CD4-positive, alpha-beta T cell treated with Interleukin-1 beta for 1 hour (primary cell): ENCODE measurements at places on chromosomes 1 and 21.

GRCh38 chr1:241240069-241240468 lies 116.9 kb downstream of the RGS7 start:
- no peak for DNase-seq

DNA sequence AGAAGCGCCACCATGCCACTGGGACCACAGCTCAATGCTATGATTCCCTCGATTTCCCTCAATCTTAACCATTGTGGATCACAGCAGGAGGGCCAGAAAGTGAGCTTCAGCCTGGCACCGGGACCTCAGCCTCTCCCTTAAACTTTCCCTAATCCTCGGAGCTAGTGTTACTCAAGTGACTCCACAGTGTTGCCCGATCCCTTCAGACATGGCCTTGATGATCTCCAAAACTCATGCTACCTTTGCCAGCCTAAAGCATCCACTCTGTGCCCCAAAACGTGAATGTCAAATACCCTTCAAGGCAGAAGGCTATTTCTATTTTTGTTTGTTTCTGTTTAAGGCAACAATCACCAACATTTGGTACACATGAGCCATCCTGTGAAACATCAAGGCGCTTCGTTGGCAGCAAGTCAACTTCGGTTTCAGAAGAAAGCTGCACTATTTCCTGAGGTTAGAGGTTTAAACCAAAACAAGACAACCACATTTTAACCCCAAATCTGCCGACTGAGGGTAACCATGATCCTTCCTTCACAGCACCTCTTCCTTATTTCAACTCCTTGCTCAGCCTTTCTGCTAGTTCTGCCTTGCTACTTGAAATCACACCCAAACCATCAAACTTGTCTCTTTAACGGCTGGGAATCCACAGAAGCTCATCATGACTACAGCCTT lies 94.4 kb upstream of the KRTAP19-8 start:
- peak; percentile 63 for DNase-seq

DNA sequence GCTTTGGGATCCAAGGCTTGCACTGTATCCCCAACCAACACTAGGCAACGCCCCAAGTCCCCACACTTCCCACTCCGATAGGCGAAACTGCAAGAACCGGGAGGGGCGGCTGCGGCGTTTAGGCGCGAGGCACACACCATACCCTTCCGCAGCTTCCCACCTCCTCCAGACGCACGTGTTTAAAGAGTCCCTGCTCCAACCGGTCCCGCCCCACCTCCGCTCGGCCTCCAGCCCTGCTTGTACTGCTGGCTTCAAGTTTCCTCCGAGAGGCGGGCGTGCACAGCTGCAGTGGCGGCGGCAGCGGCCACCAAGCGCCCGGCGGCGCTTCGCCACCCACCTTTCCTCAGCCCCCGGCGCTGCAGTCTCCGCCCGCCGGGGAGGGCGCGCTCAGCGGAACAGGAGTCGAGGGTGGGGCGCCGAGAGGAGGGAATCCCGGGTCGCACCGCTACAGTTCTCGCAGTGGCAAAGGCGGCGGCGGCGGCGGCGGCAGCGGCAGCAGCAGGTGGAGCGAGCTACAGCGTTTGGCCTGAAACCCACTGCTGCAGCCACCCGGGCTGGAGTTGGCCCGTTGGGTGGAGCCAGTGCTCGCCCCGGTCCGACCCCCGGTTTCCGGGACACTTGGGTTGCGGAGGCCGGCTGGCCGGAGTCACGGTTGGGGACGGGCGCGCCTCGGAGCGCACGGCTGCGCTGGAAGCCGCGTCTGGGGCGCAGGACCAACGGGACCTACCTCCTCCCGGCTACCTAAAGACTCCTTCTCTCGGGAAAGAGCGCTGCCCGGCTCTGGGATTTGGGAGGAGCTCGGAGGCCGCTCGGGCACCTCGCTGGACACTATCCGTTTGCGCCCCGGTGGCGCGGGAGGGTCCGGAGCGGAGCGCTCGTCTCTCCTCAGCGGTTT lies at the start of gene CNIH3:
Gene CNIH3 (plus strand): TSS at position 457 of the 895 bp plus-strand sequence. CDS start 858 bp downstream, outside the sequence.
- peak; percentile 27 for DNase-seq

DNA sequence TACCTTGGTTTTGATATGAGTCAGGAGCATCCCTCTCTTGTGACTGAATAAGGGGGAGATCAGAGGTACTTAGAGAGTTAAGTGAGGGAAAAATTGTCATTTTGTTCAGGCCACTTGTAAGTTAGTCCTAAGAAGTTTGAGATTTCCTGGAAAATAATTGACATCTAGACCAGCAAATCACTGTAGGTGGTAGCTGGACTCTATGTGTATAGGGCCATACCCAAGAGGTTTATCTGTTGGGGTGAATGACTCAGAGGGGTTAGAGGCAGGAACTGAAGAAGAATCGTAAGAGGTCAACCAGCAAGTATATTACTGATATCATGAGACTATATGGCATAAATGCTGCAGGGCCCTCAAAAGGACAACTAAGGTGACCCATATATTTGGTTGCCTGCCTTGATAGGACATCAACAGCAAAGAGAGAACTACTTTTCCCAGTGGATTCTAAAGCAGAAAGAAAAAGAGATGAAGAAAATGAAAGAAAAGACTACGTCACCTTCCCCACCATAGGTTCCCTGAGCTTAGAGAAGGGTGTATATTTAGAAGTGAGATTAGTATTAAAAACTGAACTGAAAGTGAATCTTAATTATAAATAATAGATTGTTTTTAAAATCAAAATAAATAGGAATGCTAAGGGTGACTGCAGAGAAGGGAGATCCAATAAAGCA lies 8.0 kb upstream of the RNPC3 start:
- DNase-seq: no peak

DNA sequence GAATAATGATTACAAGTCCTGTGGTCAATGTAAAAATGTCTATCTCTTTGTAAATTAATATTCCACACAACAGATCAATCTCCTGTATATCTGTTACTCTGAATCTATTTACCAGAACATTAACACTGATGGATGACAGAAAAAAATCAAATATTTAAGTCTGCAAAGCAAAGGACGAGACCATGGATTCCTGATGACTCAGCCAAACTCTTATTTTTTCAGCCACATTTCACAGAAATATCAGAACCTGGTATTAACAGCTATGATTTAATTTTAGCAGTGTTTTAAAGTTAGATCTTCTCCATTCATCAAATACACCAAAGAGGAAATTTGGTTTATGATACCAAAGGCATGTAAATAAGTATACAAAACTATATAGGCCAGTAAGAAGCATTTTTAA lies 46.1 kb downstream of the FAF1 start:
- DNase-seq: no peak

DNA sequence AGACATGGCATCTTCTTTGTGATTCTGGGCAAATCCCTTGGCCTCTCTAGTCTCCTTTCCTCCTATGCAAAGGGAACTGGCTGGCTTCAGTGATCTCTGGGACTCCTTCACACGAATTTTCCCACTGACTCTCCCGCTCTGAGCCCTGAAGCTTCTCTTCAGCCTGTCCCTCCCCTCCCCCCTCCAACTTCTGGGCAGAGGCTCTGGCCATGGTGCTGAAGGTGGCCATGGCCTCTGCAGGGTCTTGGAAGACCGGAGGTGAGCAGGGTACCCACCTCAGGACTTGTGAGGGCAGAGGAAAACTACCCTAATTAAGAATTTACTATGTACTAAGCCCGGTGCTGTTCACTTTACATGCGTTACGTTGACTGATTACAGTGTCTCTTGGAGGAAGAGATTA lies 29.4 kb upstream of the POU3F1 start:
- DNase-seq: no peak

DNA sequence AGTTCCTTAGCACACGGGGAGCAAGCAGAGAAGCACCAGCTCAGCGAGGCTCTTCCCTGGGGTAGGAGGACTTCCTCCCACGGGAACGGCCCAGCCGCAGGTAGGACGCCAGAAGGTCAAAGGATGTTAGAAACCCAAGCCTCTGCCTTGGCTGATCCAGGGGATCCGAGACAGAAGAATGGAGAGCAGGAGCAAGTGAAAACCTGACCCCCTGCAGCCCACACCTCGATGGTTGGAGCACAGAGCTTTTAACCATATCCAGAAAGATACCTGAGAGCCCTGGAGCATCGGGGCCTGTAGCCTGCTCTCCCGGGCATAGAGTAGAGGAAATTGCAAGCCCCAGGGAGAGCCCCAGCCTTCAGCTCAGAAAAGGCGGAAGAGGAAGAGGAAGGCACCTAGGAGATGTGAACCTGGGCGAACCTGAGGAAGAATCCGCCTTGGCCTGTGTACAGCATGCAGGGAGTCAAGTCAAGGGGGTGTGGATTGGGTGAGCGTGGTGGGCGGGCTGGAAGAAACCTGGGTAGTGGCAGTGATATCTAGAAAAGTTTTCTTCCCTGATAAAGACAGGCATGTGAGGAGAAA lies 76.3 kb downstream of the PSMG1 start:
- DNase-seq: no peak

- DNase-seq: no peak
These were observed 31.1 kb downstream of the ALG14 start for GRCh38 chr1:95041491-95042165.

- DNase-seq: no peak
These were observed 3.5 kb downstream of the TNFRSF14 start for GRCh38 chr1:2559509-2560298.

DNA sequence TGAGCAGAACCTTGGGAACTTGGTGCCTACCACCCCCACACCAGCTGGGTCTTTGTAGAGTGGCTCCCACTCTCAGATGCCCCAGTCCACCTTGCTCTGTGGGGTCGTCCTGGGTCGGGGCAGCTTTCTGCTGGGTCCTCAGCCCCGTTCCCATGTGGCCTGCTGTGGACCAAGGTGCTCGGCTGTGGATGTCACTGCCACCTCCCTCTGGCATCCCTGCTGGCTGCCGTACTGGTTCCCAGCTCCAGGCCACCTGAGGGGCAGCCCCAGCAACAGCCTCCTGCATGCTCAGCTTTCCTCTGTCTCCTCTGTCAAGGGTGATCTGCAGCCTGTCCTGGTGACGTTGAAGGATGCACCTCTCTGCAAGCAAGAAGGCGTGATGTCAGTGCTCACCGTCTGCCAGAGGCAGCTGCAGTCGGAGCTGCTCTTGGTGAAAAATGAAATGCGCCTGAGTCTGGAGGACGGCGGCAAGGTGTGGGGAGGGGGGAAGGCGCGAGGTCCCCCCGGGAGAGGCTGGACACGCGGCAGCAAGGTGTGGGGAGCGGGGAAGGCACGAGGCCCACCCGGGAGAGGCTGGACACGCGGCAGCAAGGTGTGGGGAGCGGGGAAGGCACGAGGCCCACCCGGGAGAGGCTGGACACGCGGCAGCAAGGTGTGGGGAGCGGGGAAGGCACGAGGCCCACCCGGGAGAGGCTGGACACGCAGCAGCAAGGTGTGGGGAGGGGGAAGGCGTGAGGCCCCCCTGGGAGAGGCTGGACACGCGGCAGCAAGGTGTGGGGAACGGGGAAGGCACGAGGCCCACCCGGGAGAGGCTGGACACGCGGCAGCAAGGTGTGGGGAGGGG lies 45.9 kb upstream of the DIP2A start:
- DNase-seq: no peak

- no peak for DNase-seq
These were observed 59.9 kb downstream of the WARS2 start for GRCh38 chr1:119080586-119080985.

DNA sequence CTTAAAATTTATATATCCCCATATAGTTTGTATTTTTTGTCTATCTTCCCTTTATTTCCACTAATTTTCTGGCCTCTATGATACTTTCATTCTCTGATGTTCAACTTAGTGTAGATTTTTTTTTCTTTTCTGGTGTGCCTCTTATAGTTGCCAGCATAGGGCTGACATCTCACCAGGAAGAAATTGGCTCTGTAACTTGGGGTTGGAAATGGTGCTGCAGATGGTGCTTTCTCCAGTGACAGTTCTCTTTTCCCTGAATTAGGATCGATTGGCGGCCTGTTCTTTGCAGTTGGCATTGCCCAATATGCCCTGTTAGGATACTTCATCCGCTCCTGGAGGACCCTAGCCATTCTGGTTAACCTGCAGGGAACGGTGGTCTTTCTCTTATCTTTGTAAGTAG lies 50.3 kb downstream of the SLC22A15 start:
- no peak for DNase-seq

DNA sequence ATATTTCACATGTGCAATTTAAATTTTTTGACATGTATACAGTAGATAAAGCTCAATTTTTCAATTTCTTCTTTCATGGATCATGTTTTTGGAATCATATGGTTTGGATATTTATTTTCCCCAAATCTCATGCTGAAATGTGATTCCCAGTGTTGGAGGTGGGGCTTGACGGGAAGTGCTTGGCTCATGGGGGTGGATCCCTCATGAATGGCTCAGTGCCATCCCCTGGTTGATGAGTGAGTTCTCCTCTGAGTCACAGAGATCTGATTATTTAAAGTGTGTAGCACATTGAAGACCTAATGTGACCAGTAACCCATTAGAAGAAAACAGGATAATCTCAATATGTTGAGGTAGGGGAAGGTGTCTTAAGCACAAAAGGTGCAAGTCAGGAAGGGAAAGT lies 9.1 kb upstream of the IFI16 start:
- DNase-seq: no peak

- DNase-seq: no peak
These were observed 184.8 kb upstream of the COA6 start for GRCh38 chr1:234188454-234188792.
